NCI-H510A treated with DMSO at 0.1 percent for 48 hours (cell line): ENCODE measurements at places on chromosomes 16 and 17.
A peak's percentile ranks its signal among the peaks of the same experiment; 100 is the strongest.

GRCh38 chr16:64858076-64858475 is 263.8 kb downstream of the CDH11 start:
- no peak for DNase-seq

DNA sequence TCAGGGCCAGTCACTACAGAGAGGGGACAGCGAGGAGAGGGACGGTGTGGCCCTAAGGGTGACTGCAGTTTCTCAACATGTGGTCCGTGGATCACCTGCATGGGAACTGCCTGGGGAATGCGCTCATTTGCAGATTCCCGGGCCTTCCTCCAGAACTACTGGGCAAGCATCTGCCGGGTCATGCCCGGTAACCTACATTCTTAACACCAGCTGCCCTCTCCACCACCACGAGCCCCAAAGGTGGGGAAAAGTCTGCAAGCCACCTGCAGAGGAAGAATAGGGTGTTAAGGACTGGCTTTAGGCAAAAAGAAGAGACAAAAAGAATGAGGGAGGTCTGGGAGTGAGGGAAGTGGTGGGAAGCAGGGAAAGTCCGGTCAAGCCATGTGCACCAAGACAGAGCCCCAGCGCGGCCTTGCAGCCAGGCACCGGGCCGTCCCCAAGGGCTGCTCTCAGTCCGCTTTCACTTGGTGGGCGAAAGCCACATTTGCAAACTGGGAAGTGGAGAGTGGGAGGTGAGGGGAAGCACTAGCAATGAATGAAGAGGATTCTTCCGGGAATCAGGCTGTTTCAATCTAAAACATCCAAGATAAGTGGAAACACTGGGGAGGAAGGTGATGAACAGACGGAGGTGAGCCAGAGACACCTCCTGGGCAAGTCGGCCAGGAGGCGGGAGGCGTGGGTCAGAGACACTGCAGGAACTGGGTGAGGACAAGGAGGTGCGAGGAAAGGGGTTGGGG is 70.3 kb downstream of the N4BP1 start:
- no peak for DNase-seq

DNA sequence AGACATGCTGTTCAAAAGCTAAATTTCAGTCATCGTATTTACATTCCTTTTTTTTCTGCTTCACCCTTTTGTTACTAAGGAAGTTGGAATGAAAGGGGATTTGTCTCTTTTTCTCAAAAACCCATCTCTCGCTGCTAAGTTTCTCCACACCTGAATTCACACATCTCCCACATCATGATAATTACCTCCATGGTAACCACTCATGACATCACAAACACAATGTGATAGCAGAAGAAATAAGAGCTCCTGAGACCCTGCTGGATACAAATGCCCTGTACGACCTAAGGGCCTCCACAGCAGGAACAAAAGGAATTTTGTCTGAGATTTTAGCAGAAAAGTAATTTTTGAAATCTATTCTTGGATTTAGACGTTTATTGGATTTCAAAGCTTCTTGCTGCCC is 82.6 kb upstream of the GNAO1 start:
- no peak for DNase-seq

GRCh38 chr16:88976366-88977017 is 515 bp downstream of the CBFA2T3 start:
- no peak for DNase-seq

DNA sequence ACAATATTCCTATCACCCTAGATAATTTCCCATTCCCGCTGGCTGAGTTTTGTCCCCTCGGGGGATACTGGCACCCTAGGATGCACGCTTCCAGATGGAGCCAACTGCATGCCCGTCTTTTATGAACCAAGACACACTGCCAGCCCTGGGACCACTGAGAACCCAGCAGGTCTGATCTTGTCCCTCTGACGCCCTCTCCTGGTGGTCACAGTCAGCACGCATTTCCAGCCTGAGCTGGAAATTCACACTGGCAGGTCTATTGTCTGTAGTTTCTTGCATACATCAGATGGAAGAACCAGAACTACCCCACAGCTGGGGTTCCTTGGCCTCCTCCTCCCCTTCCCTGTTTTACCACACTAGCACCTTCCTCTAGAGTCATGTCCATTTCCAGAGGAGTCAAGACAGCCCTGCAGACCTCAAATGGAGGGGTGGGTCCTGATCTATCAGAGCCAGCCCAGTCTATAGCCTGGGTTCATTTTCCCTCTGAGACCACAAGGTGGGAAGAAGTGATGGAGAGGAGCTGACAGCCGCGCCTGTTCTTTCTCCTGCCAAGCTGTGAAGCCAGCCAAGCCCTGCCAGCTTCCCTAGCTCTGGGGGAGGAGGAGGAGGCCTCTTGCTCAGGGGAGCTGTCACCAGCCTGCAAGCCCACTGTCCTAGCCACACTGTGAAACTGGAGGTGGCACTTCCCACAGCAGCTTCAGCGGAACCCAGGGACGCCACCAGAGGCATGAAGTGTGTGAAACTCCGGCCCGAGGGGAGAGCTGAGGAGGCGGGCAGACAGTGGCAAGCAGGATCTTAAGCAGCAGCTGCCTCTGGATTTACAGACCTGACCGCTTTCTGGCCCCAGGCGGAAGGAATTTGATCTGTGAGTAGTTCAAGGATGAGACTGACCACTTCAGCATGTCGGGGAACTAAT is 29.3 kb downstream of the MXRA7 start:
- peak; percentile 72 for DNase-seq

- DNase-seq: no peak
Observed at GRCh38 chr17:73718362-73718761, 74.1 kb upstream of the SDK2 start.

GRCh38 chr17:33205552-33205951 is 87.5 kb downstream of the ASIC2 start:
- no peak for DNase-seq

DNA sequence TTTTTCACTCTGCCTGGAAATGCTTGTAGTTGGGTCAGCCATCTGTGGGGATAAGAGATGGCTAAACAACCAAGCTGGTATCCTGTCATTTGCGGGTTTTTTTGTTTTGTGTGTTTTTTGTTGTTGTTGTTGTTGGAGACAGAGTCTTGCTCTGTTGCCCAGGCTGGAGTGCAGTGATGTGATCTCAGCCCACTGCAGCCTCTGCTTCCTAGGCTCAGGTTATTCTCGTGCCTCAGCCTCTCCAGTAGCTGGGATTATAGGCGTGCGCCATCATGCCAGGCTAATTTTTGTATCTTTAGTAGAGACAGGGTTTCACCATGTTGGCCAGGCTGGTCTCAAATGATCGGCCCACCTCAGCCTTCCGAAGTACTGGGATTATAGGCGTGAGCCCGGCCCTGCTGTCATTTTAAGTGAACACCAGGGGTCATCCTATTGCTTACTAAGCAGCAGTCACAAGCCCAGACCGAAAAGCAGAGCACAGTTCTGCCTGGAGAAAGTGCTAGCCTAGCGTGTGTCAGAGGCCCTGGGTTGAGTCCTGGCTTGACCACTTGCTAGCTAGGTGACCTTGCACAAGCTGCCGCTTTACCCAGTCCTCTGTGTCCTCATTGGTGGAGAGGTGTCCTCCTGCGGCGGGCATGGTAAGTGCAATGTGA is 4.6 kb downstream of the SMCR8 start:
- peak; percentile 46 for DNase-seq

DNA sequence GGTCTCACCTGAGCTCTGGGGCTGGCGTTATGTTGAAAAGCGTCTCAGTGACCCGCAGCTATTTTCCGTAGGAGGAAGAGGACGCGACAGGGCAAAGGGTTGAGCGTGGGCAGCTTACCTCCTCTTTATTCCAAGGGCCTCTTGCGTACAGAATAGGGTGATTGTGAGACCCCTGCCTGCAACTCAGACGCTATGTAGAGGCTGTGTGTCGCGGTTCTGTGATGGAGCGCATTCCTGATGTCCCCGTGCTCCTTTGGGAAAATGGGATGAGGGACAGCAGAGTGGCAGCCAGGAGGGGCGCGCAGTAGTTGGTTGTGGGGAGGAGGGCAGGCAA is 531 bp upstream of the CDH8 start:
- DNase-seq: no peak

DNA sequence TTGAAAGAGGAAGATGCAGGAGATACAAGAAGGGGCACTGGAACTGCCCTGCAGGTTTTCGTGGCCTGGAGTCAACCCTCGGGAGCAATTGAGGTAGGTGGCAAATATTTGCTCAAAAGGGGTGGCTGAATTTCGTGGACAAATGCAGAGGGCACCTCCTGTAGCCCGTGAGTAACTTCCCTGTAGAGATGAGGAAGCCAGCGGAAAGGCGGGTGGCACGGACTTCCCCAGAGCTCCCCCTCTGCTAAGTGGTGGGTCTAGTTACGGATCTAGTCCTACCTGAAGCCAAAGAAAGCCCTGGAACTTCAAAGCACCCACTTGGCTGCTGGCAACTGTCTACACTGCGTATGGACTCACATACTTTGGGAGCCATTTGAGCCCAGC is 1.0 kb upstream of the ATP2C2 start:
- DNase-seq: peak; percentile 26

DNA sequence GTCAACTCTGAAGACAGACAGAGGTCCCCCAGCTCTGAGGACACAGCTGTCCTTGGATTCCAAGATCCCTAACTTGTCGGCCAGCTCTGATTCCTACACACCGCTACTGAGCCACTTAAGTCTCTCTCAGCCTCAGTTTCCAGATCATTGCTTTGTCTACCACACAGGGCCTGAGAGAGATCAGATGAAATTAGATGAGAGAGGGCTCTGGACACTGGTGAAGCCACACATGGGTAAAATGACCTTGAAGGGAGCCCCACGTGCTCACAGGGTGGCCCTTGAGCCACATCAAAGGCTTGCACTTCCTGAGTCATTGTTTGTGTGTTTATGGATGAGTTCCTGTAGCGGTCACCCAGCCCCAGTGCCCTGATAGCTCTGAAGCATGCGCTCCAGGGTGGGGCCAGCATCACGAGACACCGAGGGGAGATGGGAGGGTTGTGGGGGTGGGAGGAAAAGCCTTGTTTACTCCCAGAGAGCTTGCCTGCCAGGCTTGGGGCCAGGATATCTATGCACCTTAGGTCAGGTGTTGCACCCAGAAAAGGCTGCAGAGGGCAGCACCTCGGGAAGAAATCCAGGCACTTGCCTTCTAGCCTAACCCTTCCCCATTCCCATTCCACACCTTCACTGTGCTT is 32.7 kb upstream of the SLC6A2 start:
- DNase-seq: peak; percentile 48

GRCh38 chr17:79042421-79043190 is 18.6 kb downstream of the C1QTNF1 start:
- peak; percentile 55 for DNase-seq

GRCh38 chr16:52405441-52405840 is 141.5 kb downstream of the TOX3 start:
- DNase-seq: no peak

DNA sequence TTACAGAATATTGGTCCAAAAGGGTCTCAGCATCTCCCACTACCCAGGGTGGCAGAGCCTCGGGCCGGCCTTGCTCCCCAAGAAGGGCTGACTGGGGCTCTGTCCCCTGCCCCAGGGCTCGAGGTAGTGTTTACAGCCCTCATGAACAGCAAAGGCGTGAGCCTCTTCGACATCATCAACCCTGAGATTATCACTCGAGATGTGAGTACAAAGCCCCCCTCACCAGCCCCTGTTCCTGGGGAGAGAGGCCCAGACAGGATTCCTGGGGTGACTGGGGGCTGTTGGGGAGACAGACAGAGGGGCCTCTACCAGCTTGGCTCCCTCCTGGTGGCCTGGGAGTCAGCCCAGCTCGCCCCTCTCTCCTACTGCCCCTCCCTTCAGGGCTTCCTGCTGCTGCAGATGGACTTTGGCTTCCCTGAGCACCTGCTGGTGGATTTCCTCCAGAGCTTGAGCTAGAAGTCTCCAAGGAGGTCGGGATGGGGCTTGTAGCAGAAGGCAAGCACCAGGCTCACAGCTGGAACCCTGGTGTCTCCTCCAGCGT is 6.1 kb upstream of the NLRC5 start:
- no peak for DNase-seq

DNA sequence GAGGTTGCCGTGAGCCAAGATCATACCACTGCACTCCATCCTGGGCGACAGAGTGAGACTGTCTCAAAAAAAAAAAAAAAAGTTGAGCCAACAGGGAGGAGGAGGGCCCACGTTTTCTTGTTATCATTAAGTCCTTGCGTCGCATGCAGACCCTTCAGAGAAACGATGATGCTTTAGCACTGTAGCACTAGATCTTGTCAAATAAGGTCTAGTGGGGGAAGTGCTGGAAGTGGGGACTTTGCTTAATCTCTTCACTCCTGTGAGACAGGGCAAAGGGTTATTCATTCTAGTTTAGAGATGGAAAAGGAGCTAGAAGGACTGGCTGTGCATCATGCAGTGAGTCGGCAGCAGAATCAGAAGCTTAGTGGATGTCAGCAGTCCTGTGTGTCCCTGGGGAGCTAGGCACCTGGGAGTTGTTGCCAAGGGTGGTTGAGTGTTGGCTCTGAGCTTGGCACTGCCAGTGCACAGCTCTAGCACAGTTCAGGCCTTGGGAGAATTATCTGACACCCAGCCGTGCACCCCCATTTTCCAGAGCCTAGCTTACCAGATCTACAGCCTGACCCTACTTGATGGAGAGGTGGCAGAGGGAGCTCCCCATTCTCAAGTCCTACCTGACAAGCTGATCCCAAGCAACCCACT is 33.4 kb upstream of the TBX2 start:
- DNase-seq: no peak

- peak; percentile 32 for DNase-seq
Observed at GRCh38 chr16:57530104-57530521, 6.3 kb downstream of the CCDC102A start.

- DNase-seq: no peak
Observed at GRCh38 chr16:31572821-31573220, 45.1 kb downstream of the AHSP start.

DNA sequence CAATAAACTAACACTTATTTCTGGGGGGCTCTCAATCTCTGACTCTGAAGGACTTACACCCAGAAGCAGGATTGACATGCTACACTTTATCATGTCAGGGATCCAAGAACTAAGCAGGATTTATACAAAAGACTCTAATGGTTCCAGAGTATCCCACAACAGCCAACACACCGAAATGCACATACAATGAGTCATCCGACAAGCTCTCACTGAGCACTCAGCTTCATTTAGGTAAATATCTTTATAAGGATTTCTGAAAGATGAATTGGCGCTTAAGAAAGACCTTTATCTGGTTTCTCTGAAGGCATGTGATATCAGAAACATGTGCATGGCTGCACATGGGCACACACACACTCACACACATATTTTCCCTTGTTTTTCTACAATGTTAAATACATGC is 77.2 kb downstream of the TOX3 start:
- DNase-seq: peak; percentile 48

- no peak for DNase-seq
Observed at GRCh38 chr17:18888766-18889290, 30.9 kb downstream of the PRPSAP2 start.

GRCh38 chr17:58753026-58753425 is 2.6 kb upstream of the PPM1E start:
- no peak for DNase-seq

DNA sequence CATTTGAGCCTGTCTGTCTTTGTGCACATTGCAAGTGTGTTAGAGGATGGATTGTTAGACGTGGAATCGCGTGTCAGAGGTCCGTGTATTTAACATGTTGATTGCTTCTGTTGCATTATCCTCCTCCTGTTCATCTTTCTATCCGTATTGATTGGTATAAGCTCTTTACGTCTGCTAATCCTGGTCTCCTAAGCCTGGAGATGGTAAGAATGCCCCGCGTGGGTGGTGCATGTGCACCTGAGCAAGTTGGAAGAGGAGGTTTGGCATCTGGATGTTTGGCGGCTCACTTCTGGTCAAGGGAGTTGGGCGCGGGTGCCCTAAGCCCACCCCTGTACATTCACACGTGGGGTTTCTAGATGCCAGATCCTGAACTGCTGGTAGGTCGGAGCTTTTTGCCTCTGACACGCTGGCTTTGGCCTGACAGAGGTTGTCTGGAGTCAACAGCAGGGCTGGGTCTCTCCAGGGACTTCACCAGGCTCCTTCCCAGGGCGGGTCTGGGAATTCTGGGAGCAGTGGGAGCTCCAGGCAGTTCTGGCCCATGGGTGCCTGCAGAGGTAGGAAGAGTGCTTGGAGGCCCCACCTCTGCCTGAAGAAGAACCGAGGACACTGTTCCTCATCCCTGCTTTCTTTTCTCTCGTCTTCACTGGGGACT is 107.3 kb downstream of the OR1D5 start:
- DNase-seq: no peak
